ENCODE measurements at places on chromosomes 13 and 19.

GRCh38 chr13:23615395-23616081, 45.3 kb downstream of the TNFRSF19 start:
- DNase-seq, result no peak

DNA sequence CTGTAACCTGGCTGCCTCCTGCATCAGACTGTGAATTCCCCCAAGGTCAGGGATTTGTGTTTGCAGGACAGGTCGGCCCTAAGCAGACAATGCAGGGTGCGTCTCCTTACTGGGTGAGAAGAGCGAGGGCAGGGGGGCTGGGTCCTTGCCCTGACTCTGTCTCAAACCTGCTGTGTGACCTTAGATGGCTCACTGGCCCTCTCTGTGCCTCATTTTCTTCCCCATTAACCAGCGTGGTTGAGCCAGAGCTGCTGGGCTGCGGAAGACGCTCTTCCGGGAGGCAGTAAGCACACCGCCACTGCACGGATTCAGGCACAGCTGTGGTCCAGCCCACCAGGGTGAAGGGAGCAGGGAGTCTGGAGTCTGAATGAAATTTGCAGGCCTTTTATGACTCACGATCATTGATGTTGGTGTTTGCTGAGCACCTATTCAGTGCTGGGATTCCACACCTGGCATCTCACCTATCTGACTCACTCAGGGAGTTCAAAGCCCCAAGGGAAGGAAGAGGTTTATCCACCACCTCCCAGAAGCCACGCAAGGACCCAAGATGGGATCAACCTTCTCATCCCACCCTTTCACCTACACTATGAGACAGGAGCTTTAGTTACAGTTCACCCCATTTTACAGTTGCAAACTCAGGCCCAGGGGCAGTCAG, 2.5 kb downstream of the AKT1S1 start:
- no peak for DNase-seq

DNA sequence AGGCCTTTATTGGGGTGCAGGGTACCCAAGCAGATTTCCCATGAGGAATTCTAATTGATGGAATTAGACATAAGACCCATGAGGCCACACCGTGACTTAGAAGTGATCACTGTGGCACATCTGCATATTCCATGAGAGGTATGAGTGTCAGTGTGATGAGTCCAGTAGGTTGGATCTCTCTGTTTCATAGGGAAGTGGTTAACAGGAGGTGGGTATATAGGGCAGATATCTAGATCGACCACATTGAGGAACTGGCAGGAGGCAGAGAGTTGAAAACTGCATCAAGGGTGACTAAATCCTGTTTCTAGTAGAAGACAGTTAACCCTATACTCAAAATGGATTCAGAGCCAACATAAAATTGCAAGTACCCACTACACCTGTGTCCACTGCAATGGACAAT, 68.6 kb upstream of the MIR17HG start:
- no peak for DNase-seq

DNA sequence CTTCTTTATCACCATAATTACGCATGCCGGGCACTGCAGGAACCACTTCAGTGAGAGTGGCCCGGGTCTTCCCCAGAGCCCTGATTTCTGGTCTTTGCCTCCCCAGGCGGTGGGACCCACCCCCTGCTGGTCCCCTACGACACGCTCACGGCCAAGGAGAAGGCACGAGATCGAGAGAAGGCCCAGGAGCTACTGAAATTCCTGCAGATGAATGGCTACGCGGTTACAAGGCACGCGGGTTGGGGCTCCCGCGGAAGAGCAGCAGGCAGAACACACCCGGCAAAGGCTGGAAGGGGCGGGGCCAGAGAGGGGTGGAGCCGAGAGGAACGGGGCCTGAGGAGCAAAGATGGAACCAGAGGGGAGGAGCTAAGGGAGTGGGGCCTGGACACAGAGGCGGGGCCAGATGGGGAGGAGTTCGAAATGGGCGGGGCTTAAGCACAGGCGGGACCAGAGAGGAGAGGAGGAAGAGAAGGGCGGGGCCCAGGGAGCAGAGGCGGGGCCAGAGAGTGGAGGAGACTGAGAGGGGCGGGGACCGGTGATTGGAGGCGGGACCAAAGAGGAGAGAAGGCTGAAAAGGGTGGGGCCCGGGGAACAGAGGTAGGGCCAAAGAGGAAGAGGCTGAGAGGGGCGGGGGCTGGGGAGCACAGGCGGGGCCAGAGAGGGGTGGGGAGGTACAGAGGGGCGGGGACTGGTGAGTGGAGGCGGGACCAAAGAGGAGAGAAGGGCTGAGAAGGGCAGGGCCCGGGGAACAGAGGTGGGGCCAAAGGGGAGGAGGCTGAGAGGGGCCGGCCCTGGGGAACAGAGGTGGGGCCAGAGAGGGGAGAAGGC, 73.4 kb downstream of the RYR1 start:
- DNase-seq, result no peak

GRCh38 chr19:15115080-15115479, 7.9 kb downstream of the SYDE1 start:
- DNase-seq, result no peak

DNA sequence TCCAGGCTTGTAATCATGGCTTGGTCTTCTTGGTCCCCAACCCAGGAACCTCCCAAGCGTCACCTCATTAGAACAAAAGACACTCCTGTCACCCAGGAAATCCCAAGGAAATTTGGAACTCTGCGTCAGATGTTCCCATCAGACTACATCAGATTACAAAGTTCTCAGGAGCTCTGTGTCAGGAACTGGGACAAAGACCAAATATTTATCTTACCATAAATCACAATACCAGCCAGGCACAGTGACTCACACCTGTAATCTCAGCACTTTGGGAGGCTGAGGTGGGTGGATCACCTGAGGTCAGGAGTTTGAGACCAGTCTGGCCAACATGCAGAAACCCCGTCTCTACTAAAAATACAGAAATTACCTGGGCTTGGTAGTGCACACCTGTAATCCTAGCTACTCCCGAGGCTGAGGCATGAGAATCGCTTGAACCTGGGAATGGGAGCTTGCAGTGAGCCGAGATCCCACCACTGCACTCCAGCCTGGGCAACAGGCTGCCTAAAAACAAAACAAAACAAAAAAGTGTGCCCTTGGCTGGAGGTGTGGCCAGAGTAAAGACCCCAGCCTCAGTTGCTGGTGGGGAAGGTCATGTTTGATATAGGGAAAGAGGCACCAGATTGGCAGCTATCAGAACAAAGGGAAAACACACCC, 16.7 kb upstream of the CCDC124 start:
- DNase-seq, result no peak

GRCh38 chr13:112956571-112957294, 12.3 kb upstream of the MCF2L start:
- peak; percentile 35 for DNase-seq

GRCh38 chr19:41131186-41131585, 17.0 kb downstream of the CYP2F1 start:
- no peak for DNase-seq

DNA sequence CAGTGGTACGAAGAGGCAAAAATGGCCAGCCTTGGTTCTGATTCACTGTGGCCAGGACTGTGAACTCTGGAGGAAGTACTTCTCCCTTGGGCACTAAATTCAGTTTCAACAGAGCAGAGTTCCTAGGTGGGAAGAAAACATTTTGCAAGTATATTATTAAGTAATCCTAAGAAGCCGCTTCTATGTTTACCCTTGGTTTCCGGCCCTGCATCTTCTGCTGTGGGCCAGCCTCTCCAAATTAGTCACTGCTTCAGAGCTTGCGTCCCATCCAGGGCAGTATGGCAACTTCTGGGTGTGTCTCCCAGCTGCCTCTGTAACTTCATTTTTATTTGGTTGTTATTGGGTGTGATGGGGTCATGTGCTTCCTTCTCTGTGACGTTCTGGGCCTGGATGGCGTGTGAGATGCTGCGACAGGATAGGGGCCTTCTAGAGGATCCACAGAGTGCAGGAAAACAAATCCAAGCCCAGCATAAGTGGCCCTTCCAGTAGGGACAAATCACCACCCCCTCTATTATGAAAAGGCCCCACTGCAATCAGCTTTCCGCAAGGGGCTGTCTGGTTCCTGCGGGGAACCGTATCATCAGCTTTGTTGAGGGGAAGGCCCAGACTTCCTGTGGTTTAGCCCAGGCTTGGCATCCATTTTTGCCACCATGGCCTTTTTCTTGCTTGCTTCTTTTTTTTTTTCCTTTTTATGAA, 55.1 kb upstream of the C1QTNF9 start:
- no peak for DNase-seq
